ENCODE measurements at places on chromosomes 3 and 15. TPM values are rescaled to one million over a fixed set of nuclear protein-coding genes. Genes with fewer than 3 reads are reported as not detected.

DNA sequence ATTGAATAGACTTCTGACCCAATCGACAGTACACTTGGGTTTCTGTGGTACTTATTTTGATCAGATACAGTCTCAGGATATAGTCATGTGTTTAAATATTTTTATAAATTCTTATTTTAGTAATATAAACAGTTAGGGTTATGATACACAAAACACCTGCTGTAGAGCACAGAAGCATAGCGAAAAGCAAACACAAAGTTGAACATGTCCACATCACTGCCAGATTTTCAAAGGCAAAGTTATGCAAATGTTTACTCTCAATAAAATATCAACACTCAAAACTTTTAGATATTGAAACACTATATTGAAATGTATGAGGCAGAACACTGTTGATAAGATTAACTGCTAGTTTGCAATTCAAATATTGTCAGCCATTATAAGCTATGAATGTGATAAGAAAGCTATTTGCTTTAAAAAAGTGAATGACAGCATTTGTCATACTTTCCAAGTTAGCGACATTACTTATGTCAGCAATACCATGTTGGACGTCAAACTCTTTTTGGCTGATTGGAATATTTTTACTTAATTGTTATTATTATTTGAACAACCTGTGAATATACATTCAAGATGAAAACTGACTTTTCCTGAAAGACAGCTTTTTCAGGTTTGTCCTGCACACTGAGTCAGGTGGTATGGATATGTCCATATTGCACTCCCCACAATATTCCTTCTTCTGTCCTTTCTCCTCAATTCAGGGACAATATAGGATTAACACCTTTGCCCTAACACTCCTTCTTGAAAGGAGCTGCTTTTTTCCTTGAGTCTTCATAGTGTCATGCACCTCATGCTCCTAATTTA lies 367.1 kb downstream of the EPHA3 start:
- H3K27ac ChIP-seq = no peak overlapping the region
- no peaks in the 10 kb centered on the region for H3K36me3 ChIP-seq
- H3K4me1 ChIP-seq = no peaks in the 10 kb centered on the region
- no peaks in the 10 kb centered on the region for H3K27me3 ChIP-seq
- DNase-seq = no peak

DNA sequence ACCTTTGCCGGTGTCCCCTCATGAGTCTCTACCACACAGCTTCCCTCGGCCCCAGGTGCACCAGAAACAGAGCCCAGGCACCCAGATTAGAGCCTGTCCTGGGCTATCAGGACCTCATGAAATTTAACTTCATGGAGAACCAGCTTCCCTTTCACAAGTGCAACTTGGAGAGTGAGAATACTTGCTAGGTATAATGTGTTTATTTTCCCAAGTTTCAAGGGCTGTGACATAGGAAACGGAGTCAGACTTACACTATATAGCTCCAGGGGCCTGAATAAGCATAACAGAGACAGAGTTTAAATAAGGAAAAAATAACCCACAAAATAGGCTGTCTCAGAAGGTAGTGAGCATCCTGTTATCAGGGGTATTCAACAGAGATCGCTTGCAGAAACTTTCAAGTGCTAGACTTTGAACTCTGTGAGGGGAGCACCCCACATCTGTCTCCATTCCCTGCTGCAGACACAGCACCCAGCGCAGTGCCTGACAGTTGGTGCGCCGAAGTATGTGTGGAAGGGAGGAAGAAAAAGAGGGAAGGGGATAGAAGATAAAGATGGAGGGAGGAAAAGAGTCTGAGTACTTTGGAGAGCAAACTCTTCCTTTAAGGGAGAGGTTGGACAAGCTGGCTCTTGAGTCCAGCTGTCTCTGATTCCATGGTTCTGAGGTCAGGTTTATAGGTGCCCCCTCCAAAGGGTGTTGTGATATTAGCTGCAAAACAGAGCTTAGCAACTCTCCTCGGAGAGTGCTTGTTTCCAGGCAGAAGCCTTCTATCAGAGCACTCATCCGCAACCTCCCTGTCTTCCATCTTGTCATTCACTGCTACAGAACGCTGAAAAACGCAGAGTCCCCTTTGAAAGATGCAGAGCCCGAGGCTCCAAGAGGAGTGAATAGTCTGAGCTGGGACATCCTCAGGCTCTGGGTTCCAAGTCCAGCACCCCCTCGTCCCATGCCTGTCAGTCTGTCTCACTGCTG lies 84.8 kb downstream of the CPN2 start:
- H3K27me3 ChIP-seq = peaks cover 17% of the 10 kb centered on the region
- H3K36me3 ChIP-seq = no peaks in the 10 kb centered on the region
- peaks cover 19% of the 10 kb centered on the region for H3K4me1 ChIP-seq
- no peak overlapping the region for H3K4me3 ChIP-seq
- no peak for DNase-seq

DNA sequence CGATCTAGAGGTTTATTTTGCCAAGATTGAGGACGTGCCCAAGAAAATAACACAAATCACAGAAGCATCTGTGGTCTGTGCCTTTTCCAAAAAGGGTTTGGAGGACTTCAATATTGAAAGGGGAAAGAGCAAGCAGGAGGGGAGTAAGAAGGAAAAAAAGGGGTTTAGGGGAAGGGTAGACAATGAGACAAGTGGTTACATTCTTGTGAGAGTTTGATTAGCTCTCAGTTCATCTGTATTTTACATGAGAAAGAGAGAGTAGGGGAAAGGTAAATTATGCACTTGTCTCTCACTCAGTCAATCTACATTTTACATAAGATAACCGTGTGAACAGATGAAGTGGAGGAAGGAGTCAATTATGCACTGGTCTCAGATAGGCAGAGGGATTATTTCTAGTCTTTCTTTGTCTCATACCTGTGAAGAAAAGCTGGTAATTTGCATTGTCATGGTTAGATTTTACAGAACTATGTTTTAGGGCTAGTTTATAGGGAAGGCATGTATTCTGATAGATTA lies 931.3 kb downstream of the CADM2 start:
- H3K36me3 ChIP-seq = no peaks in the 10 kb centered on the region
- no peak overlapping the region for H3K27ac ChIP-seq
- no peaks in the 10 kb centered on the region for H3K27me3 ChIP-seq
- no peaks in the 10 kb centered on the region for H3K4me1 ChIP-seq
- DNase-seq = no peak

DNA sequence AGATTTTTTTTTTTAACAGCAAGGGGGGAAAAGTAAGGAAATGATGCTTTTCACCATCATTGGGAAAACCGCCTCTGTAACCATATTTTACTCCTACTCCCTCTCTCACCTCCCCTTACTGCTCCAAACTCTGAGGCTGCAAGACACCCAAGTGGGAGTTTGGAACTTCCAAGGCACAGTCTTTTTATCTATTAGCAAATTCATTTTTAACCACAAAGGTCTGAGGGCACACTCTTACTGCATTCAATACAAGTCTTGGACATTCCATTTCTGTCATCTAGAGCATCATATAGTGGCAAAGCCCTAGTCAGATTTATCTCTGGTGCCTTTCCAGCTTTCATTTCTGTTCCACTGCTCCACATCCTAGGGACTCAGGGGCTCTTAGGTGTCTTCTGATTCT lies 13.2 kb downstream of the FAM162A start:
- H3K27me3 ChIP-seq = no peaks in the 10 kb centered on the region
- no peak overlapping the region for H3K27ac ChIP-seq
- no peak overlapping the region for H3K4me3 ChIP-seq
- H3K36me3 ChIP-seq = peaks cover 10% of the 10 kb centered on the region
- H3K4me1 ChIP-seq = peaks cover 25% of the 10 kb centered on the region

- DNase-seq = peak; percentile 35
- peaks cover 32% of the 10 kb centered on the region for H3K4me1 ChIP-seq
- H3K36me3 ChIP-seq = peaks cover 14% of the 10 kb centered on the region
- H3K4me3 ChIP-seq = peak overlapping the region; percentile 69
Observed at GRCh38 chr3:133441867-133442270, 42.0 kb downstream of the BFSP2 start.

- no peaks in the 10 kb centered on the region for H3K36me3 ChIP-seq
- no peak for DNase-seq
- H3K27me3 ChIP-seq = no peaks in the 10 kb centered on the region
- no peak overlapping the region for H3K27ac ChIP-seq
Observed at GRCh38 chr3:65861718-65862117, 177.0 kb downstream of the MAGI1 start.

GRCh38 chr15:88399021-88399685 lies 68.0 kb downstream of the MRPL46 start:
- H3K27me3 ChIP-seq = peaks cover 2% of the 10 kb centered on the region
- no peak overlapping the region for H3K4me3 ChIP-seq
- H3K4me1 ChIP-seq = peaks cover 6% of the 10 kb centered on the region

DNA sequence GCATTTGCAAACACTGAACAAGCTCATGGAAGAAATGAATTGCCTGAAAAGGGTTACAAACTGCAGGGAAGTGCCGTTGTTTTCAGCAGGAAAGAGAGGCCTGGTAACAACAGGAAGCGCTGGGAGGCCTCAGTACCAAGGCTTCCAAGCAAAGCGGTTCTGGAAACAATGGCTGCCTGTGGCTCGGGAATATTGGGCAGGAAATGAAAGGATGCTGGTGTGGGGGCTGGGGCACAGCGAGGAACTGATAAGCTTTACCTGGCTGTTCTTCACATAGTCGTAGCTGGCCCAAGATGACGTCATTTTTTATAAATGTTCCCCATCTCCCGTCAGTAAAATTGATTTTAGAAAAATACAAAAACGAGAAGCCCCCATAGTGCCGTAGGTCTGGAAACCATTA lies 55.9 kb downstream of the ARHGAP31 start:
- H3K4me1 ChIP-seq = peaks cover 29% of the 10 kb centered on the region
- H3K4me3 ChIP-seq = no peak overlapping the region
- H3K36me3 ChIP-seq = no peaks in the 10 kb centered on the region
- DNase-seq = no peak

GRCh38 chr3:145209561-145209960 lies 951.4 kb downstream of the PLOD2 start:
- H3K4me1 ChIP-seq = no peaks in the 10 kb centered on the region
- no peaks in the 10 kb centered on the region for H3K27me3 ChIP-seq
- H3K4me3 ChIP-seq = no peak overlapping the region
- no peak for DNase-seq
- H3K27ac ChIP-seq = no peak overlapping the region

DNA sequence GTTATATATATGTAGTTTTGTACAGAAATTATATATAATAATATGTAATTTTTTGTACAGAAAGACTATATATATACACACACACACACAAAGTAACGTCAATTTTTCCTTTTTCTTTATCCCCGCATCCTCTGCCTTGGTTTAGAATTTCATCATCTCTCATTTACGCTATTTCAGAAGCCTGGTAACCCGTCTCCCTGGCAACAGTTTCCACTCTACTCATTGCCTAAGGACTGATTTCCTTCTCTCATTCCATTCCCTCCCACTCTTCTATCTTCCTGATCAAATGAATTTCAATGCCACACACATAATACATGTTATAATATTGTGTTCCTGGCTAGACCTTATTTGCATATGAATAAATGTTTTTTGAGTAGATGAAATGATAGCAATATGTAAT lies 47.8 kb upstream of the NDN start:
- H3K4me1 ChIP-seq = no peaks in the 10 kb centered on the region
- H3K36me3 ChIP-seq = no peaks in the 10 kb centered on the region
- DNase-seq = no peak
- no peak overlapping the region for H3K27ac ChIP-seq

- DNase-seq = no peak
- peaks cover 8% of the 10 kb centered on the region for H3K4me1 ChIP-seq
- peak overlapping the region; percentile 36 for H3K27ac ChIP-seq
- H3K4me3 ChIP-seq = no peak overlapping the region
- H3K36me3 ChIP-seq = no peaks in the 10 kb centered on the region
- peaks cover 5% of the 10 kb centered on the region for H3K27me3 ChIP-seq
Observed at GRCh38 chr3:184746131-184747120, 34.6 kb upstream of the MAGEF1 start.

DNA sequence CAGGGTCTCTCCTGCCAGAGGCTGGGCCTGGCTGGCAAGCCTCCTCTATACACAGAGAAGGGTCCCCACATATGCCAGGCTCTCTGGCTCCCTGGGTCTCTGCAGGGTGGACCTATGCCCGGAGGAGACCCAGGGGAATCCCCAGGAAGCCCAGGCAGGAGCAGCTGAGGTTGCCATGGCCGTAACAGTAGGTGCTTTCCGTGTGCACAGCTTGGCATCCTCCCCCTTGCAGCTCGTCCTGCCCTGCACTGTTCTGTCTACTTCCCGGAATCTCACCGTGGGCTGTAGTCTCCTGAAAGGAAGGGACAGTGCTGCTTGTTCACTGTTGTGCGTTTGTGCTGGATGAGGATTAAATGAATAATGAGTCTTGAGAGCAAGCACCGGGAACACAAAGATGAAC lies 47.8 kb downstream of the DAPK2 start:
- no peak overlapping the region for H3K4me3 ChIP-seq
- no peak for DNase-seq
- peaks cover 4% of the 10 kb centered on the region for H3K27me3 ChIP-seq
- no peak overlapping the region for H3K27ac ChIP-seq
- peaks cover 23% of the 10 kb centered on the region for H3K4me1 ChIP-seq

- H3K4me1 ChIP-seq = no peaks in the 10 kb centered on the region
- peaks cover 10% of the 10 kb centered on the region for H3K27me3 ChIP-seq
- no peak overlapping the region for H3K27ac ChIP-seq
- H3K4me3 ChIP-seq = no peak overlapping the region
- no peaks in the 10 kb centered on the region for H3K36me3 ChIP-seq
Observed at GRCh38 chr3:3107858-3108257, 2.3 kb downstream of the IL5RA start.

- H3K27me3 ChIP-seq = no peaks in the 10 kb centered on the region
- H3K4me1 ChIP-seq = no peaks in the 10 kb centered on the region
- no peak overlapping the region for H3K27ac ChIP-seq
- no peak for DNase-seq
- H3K4me3 ChIP-seq = no peak overlapping the region
- no peaks in the 10 kb centered on the region for H3K36me3 ChIP-seq
Observed at GRCh38 chr3:75042941-75043340, 428.5 kb upstream of the CNTN3 start.

- no peaks in the 10 kb centered on the region for H3K27me3 ChIP-seq
- no peaks in the 10 kb centered on the region for H3K36me3 ChIP-seq
- no peak overlapping the region for H3K27ac ChIP-seq
- H3K4me1 ChIP-seq = no peaks in the 10 kb centered on the region
- no peak for DNase-seq
Observed at GRCh38 chr3:182248349-182248880, 536.7 kb downstream of the SOX2 start.

- H3K27me3 ChIP-seq = no peaks in the 10 kb centered on the region
- peak overlapping the region; percentile 77 for H3K4me3 ChIP-seq
- H3K36me3 ChIP-seq = no peaks in the 10 kb centered on the region
- DNase-seq = peak; percentile 29
- H3K4me1 ChIP-seq = peaks cover 31% of the 10 kb centered on the region
Observed at GRCh38 chr3:170222647-170223541, 670 bp downstream of the PRKCI start.

DNA sequence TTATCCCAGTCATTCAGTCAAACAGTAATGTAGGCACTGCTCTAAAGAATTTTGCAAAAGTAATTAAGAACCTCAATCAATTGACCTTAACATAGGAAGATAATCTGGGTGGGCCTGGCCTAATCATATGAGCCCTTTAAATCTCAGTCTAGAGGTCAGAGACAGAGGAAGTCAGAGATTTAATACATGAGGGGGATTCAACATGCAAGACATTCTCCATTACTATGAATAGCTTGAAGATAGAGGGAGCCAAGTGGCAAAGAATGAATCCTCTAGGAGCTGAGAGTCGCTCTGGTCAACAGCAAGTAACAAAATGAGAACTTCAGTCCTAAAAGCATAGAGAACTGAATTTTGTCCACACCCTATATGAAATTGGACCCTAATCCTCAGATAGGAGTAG lies 39.0 kb upstream of the MBNL1 start:
- no peak overlapping the region for H3K27ac ChIP-seq
- peaks cover 40% of the 10 kb centered on the region for H3K4me1 ChIP-seq
- no peak overlapping the region for H3K4me3 ChIP-seq
- peaks cover 6% of the 10 kb centered on the region for H3K36me3 ChIP-seq

The PPARG gene
- 0.55 TPM for total RNA-seq

The FBXO40 gene
- total RNA-seq = not detected

The SPESP1 gene
- total RNA-seq = 0.50 TPM

The PRTG gene
- not detected for total RNA-seq

The ATP2B2 gene
- total RNA-seq = not detected

The ERC2 gene
- total RNA-seq = not detected

The FOXB1 gene
- 0.57 TPM for total RNA-seq
